ENCODE measurements at places on chromosomes 6 and 20. TPM values are rescaled to one million over a fixed set of nuclear protein-coding genes. Genes with fewer than 3 reads are reported as not detected.

GRCh38 chr6:85923013-85923430, 280.3 kb upstream of the SYNCRIP start:
- DNase-seq: no peak

DNA sequence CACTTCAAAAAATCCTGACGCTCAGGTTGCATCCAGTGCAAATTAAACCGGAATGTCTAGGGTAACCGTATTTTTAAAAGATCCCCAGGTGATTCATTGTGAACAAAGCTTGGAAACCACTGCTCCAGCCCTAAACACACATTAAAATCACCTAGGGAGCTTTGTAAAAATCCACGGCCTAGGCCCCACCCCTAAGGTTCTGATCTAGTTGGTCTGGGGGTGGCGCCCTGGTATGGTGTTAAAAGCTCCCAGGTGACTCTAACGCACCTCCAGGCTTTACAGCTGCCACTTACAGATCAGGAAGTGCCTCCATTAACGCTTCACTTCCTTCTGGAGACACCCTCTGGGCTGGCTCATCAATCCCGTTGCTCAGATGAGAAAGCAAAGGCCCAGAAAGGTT, 92.2 kb downstream of the GRM4 start:
- no peak for DNase-seq

DNA sequence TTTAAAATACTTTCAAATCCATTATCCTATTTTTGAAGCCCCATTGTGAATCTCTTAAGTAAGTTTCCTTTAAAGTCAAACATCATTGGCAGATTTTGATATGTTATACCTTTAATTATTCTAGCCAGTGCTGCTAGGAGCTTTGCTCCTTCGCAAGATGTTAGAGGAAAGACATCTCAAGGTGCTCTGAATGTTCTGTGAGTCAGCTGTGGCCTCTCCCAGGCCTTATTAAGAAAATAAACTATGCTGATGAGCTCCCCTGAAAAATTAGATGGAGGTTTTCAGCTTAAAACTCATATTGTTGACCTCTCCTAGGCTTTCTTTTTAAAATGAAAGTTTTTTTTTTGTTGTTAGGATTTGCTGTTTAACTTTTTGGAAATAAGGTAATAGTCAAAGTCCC, 57.3 kb downstream of the TRAF3IP2 start:
- DNase-seq: no peak

DNAH8 gene
- total RNA-seq: 2.0 TPM

LY6G6D gene
- not detected for total RNA-seq

GRCh38 chr20:32450484-32451061, 92.4 kb downstream of the ASXL1 start:
- no peak for DNase-seq

GRCh38 chr6:17665132-17665531, 41.6 kb downstream of the NUP153 start:
- no peak for DNase-seq

CLVS2 gene
- not detected for total RNA-seq

- no peak for DNase-seq
These were observed 38.6 kb upstream of the VGLL2 start for GRCh38 chr6:117226778-117227177.

SCGN gene
- not detected for total RNA-seq

DNA sequence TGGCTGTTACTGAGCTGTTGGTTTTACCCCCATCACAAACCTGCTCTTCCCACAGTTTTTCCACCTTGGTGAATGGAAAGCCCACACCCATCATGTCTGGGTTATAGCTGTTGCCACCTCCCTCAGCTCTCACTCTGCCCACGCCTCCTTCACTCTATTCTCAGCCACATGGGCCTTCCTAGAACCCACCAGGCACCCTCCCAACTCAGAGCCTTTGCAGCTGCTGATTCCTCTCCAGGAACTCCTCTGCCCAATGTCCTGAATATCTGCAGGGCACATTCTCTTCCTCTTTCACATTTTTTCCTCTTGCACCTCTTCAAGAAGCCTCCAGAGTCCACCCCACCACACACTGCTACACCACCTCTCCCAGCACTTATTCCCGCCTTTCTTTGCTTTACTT, 177.4 kb downstream of the TBXT start:
- DNase-seq: no peak

- no peak for DNase-seq
These were observed 9.2 kb downstream of the RAET1G start for GRCh38 chr6:149913540-149914240.

FHL5 gene
- total RNA-seq: not detected

RIPPLY2 gene
- total RNA-seq: not detected

- no peak for DNase-seq
These were observed 131.3 kb downstream of the CEBPB start for GRCh38 chr20:50321797-50322480.

DNA sequence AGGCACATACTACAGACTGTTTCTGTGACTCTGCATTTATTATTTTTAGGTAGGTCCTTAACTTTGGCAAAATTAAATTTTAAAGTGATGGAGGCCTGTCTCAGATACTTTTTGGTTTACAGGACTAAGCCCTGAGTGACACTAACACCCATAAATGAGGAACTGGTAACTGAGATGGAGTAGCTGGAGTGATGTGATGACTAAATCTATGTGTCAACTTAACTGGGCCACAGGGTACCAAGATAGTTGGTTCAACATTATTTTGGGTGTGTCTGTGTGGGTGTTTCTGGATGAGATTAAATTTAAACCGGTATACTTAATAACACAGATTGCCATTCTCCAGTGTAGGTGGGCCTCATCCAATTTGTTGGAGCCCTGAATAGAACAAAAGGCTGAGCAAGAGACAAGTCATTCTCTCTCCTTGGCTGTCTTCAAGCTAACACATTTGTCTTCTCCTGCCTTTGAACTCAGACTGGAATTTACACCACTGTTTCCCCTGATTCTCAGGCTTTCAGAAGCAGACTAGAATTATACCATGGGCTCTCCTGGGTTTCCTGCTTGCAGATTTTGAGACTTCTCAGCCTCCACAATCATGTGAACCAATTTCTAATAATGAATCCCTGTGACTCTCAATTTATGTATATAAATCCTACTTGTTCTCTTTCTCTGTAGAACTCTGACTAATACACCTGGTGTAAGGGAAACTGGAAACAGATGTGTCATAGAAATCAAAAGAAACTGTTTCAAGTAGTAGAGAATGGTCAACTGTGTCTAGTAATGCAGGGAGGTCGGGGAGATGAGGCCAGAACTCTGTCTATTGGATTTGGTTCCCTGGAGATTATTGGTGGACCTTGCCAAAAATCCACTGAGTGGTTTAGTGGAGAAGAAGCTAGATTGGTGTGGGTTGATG, 579.2 kb downstream of the EPM2A start:
- DNase-seq: no peak

MICA gene
- total RNA-seq: 9.0 TPM

DNA sequence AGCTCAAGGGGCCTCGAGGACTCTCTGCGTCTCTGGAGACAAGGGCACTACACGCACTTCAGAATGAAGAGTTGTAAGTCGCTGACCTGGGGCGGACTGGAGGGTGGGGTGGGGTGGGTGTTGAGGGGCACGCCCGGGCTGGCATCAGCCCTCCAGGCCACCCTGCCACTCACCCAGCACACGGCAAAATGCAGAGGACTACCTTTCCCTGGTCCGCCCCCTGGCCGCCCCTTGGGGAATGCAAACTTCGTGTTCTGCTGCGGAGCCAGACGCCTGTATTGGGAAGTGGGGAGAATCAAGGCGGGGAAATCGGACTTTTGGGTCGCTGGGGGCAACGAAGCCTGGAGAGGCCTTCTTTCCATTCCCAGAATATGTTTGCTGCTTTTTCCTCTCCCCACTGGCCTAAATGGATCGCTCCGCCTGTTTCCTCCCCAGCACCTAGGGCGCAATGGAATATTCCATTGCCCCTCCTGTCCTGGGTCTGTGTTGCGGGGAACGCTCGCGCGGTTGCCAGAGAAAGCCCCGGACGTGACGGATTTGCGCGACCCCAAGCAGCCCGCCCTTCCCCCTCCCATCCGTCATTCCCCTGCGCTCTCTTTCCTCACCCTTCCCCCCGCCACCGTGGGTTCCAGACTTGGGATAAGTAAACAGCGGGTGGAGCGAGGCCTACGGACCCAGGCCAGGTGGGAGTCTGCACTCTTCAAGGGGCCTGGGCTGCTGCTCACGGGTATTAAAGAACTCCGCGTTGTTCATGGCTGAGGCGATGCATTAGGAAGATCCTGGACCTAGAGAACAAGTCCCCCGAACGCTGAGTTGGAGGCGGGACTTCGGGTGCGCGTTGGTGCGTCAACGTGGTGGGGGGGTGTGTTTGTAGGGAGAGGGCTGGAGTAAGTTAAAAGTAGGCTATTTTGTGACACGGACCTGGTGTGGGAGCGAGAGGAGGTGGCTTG, at the start of gene PPT2:
Gene PPT2, plus strand, starts transcription at position 578 of the 950 bp plus-strand sequence. CDS start 454 bp downstream, outside the sequence.
- peak; percentile 60 for DNase-seq

DNA sequence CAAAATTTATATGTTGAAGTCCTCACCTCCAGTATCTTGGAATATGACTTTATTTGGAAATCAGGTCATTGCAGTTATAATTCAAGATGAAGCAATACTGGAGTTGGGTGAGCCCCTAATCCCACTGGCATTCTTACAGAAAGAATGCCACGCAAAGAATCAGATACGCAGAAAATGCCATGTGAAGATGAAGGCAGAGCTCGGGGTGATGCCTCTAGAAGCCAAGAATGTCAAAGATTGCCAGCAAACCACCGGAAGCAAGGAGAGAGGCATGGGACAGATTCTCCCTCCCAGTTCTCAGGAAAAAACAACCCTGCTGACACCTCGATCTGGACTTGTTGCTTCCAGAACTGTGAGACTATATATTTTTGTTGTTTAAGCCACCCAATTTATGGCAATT, 273.4 kb upstream of the CITED2 start:
- no peak for DNase-seq

GRCh38 chr20:35275741-35276251, 2.1 kb downstream of the MMP24OS start:
- DNase-seq: no peak

GRCh38 chr6:79665725-79666551, 34.8 kb downstream of the SH3BGRL2 start:
- DNase-seq: no peak

- DNase-seq: no peak
These were observed 243.4 kb downstream of the TRDN start for GRCh38 chr6:123393331-123393730.

GRCh38 chr6:135286962-135287538, 105.9 kb downstream of the MYB start:
- no peak for DNase-seq

DNA sequence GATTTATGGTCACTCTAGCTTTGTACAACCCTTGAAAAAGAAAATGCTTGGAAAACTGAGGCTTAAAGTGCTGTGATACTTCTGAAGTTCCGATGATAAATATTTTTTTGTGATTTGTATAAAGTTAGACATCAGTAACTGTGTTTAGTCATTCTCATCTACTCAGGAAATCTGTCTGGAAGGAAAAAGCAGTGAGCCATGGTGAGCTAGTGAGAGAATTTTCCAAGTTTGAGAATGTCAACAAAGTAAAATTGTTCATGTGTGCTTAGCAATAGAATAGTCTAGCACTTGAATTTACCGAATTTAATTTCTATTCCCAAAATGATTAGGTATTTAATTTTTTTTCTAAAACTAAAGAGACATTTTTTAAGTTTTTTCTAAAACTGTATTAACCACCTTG, 41.3 kb upstream of the PLCB4 start:
- no peak for DNase-seq

DNA sequence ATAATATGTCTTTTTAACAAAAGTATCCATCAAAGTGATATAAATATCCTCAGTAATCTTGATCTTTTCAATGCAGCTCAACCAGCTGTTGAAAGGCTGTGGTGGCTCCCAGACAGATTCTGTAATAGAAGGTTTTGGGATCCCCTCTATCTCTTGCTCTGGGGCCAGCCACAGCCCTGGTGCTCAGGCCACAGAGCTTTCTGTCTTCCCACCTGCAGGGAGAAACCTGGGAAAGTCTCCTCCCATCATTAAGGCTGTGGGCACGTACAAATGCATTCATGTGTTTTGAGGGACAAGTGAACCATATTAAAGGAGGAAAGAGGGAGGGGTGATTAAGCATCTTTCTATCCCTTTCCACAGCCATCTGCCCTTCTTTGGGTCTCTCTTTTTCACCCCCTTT, 183.1 kb downstream of the PRDM13 start:
- DNase-seq: no peak

DNA sequence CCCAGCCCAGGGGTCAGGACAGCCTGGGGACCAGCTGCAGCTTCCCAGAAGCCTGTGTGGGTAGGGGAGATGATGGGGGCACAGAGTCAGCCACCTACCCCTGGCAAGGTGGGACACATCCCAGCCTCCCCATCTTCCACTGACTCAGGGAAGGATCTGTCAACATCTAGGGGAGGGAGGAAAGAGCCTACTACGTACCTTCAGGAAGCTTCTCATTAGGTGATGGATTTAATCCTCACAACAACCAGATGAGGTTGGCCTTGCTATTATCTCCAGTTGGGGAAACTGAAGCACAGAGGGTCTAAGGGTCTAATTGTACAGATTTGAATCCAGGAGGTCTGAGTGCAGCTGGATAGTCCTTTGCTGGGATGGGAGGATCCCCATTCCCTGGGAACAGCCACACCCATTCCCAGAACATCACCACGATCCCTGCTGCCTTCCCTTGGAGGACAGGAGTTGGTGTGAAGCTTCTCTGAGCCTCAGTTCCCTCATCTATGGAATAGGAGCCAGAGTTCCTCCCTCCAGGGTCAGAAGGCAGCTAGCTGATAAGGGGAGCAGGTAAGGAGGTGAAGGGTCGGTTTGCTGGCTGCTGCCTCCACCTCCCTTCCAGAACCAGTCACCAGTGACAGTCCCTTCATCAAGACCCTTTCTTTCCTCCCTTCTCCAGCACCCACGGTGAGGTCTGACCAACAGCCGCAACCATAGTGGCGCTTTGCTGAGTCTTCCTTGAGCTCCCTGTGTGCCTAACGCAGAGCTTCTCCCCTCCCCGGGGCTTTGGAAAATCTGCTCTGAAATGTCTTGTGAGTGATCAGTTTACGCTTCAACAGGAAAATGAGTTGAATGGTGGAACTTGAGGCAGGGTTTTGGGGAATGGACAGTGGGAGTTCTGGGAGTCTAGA, 56.8 kb downstream of the CEBPB start:
- DNase-seq: no peak

DNA sequence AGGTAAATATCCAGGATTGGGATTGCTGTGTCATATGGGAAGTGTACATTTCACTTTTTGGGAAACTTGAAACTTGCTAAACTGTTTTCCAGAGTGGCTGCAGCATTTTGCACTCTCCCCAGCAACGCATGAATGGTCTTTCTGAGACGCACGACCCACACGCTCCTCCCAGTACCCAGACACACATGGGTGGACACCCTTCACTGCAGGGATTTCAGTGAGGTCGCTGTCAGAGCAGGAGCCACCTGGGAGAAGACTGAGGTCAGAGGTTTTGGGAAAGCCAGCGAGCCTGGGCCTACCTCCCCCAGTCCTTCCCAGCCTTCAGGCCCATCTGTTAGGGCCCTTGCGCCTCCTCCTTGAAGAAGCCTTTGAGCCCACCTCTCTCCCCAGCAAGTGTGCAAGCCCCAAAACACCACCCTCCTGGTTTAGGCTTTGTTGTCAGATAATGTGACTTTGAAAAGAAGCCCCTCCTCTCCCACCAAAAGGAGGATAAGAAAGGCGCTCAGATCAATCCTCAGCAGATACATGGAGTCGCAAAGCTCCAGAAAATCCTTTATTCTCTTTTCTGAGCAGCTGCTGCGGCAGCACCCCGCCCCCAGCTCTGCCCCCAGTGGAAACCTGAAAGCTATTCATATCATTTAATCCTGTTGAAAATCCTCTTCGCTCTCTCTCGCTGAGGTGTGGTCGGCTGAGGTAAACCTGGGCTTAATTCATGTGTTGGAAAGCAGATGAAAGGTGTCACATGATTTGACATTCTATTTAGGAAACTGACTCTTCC, 12.7 kb upstream of the JAG1 start:
- DNase-seq: no peak

GABRR2 gene
- total RNA-seq: 1.4 TPM
